ENCODE measurements at places on chromosomes 7 and 10. TPM values are rescaled to one million over a fixed set of nuclear protein-coding genes. Genes with fewer than 3 reads are reported as not detected.

GRCh38 chr7:137418841-137419240, 75.3 kb upstream of the PTN start:
- no peaks in the 10 kb centered on the region for H3K27me3 ChIP-seq
- H3K27ac ChIP-seq = no peak overlapping the region
- H3K4me3 ChIP-seq = no peak overlapping the region
- no peaks in the 10 kb centered on the region for H3K36me3 ChIP-seq

GRCh38 chr10:48594371-48594770, 10.5 kb downstream of the ARHGAP22 start:
- no peaks in the 10 kb centered on the region for H3K36me3 ChIP-seq
- no peak overlapping the region for H3K4me3 ChIP-seq
- DNase-seq = no peak
- no peaks in the 10 kb centered on the region for H3K4me1 ChIP-seq

GRCh38 chr10:47046321-47047126, 135.3 kb downstream of the PTPN20 start:
- no peak overlapping the region for H3K27ac ChIP-seq
- no peak for DNase-seq
- H3K4me1 ChIP-seq = no peaks in the 10 kb centered on the region
- no peak overlapping the region for H3K4me3 ChIP-seq
- no peaks in the 10 kb centered on the region for H3K27me3 ChIP-seq
- H3K36me3 ChIP-seq = no peaks in the 10 kb centered on the region

DNA sequence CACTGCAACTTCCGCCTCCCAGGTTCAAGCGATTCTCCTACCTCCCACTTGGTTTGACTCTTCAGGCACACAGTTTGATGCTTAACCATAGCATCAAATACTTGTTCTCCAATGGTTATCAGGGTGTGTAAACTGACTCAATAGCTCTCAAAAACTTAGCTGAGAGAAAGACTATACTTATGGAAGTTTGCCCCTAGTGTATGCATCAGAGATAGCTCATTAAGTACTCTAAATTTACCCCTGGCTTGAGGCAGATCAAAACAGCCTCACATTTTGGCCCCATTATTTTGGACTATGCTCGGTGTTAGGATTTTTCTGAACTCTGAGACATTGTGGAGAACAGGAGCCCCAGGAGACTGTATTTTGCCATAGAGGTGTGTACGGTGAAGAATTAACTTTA, 40.8 kb upstream of the SLC35B4 start:
- no peak for DNase-seq
- H3K36me3 ChIP-seq = no peaks in the 10 kb centered on the region
- no peaks in the 10 kb centered on the region for H3K27me3 ChIP-seq
- no peak overlapping the region for H3K4me3 ChIP-seq

MLXIPL gene
- total RNA-seq = 64.3 TPM
